Fibroblast of gingiva (primary cell): ENCODE measurements at places on chromosomes 7 and 10.

DNA sequence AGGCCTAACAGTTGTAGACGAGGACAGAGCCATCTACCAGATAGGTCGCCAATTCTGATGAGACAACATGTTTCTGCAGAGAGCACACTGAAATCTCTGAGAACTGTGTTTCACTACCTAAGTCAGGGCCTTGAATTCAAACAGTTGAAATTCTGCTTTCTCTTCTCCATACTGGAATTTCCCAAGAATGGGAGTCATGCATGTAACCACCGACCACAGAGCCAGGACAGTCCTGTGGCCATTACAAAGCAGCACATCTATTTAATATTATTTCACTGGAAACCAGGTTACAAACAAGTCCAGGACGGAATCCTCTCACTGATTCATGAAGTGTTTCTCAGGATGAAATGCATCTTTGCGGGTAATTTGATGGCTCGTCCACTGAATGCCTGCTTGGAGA is 62.0 kb upstream of the ST8SIA6 start:
- no peak for DNase-seq

DNA sequence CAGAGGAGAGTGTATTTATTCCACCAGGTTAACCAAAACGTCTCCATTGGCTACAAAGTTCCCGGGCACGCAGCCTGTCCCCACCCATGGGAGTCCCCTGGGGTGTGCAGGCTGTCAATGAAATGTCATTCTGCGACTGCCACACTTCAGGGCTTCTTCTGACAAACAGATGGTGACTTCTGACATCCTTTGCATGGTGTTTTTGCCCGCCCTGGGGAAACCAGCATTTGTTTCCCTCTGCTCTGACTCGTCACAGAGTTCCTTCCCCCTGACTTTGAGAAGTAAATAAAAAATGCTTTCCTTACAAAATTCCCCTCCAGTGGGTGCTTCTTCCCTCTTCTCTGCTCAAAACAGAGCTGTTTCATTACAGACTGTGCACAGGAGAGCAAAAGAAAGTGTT is 38.2 kb downstream of the TNS3 start:
- DNase-seq: no peak

DNA sequence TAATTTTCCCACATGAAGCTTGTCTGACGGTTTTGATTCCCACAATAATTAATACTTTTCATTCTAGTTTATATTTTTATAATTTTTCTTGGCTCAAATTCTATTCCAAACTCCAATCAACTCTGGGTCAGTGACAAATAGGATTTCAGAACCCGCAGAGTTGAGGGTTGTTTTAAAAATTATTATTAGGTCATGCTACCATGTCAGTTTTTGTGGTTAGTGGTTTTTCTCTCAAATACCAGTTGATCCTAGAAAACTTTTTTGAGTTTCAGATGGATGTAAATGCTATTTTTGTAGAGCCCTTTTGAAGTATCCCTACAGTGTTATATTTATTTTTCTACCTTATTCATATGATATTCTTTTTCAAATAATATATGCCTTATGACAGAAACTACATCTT is 237.4 kb downstream of the SEMA3D start:
- no peak for DNase-seq

DNA sequence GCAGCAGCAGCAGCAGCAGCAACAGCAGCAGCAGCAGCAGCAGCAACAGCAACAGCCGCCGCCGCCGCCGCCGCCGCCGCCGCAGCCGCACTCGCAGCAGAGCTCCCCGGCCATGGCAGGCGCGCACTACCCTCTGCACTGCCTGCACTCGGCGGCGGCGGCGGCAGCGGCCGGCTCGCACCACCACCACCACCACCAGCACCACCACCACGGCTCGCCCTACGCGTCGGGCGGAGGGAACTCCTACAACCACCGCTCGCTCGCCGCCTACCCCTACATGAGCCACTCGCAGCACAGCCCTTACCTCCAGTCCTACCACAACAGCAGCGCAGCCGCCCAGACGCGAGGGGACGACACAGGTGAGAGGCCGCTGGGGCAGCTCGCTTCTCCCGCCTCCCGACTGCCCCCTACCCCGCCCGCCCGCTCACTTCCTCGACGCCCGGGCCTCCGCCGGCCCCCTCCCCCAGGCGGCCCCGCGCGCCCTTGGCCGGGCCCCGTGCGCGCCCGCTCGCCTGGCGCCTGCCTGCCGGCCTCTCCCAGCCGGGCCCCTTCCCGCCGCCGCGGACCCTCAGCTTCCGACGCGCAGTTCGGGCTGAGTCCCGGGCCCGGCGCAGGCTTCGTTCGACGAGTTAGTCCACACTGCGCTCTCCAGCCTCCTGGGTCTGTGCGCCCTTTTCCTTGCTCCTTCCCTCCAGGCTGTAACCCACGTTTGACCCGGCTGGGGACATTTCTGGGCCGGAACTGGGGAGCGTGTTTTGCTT is 882 bp downstream of the DLX6 start:
- DNase-seq: peak; percentile 15

- no peak for DNase-seq
Observed at GRCh38 chr10:89653410-89653869, 8.4 kb upstream of the PANK1 start.

DNA sequence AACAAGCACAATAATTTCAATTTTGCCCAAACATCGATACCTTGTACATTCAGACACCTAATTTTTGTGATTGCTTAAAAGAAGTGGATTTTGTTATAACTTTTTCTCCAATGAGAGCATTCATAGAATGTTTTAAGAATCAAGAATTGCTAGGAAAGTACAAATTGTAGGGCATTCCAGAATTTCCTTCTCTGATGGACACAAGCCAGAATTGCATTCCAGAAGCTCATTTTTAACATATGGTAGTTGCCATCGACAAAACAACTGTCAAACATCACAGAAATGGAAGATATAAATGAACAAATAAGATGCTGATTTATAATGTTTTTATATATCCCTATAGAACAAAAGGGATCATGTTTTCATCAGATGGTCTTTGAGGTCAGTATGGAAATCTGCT is 258.4 kb upstream of the NPVF start:
- DNase-seq: no peak
